ENCODE measurements at places on chromosomes 5 and 9.

DNA sequence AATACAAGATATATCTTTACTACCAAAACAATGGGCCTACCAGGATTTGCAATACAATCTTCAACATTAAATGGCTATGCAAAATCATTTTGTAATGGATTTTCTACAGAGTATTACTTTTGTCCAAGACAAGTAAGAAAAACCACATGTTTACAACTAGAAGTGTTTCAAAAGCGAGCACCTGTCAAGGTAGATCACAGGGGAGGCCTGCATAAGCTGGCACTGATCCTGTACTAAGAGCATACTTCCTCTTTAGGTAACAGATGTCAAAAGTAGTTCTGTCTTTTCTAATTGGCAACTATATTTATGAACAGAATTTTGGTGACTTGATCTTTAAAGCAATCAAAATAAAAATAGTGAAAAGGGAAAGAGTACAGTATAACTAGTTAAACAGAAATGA, 249.0 kb downstream of the MLLT3 start:
- no peak for DNase-seq

DNA sequence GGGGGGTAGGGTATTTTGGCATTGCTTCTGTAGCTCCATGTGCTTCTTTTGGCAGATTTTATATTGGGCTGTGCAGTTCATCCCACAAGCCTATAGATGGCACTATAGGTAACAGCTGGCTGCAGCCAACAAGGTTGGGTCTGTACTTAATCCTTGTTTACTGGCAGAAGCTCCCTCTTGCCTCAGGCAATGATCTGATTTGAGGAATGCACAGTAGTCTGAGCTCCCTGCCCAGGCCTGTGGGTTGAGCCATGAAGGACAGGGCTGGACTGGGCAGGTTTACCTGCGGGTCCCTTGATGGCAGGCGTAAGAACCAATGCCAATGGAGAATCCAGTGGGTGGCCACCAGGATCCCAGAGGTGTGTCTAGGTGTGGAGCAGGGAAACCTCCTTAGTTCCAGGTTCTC, 11.7 kb upstream of the OR1J2 start:
- peak; percentile 58 for DNase-seq

- no peak for DNase-seq
Observed at GRCh38 chr5:110354915-110355644, 371.4 kb downstream of the TMEM232 start.

GRCh38 chr9:134297576-134297975, 28.7 kb upstream of the RXRA start:
- DNase-seq, result no peak

- peak; percentile 63 for DNase-seq
Observed at GRCh38 chr9:126615245-126615790, 1.6 kb downstream of the LMX1B start.

- peak; percentile 54 for DNase-seq
Observed at GRCh38 chr5:68216245-68217046, 890 bp downstream of the PIK3R1 start.

DNA sequence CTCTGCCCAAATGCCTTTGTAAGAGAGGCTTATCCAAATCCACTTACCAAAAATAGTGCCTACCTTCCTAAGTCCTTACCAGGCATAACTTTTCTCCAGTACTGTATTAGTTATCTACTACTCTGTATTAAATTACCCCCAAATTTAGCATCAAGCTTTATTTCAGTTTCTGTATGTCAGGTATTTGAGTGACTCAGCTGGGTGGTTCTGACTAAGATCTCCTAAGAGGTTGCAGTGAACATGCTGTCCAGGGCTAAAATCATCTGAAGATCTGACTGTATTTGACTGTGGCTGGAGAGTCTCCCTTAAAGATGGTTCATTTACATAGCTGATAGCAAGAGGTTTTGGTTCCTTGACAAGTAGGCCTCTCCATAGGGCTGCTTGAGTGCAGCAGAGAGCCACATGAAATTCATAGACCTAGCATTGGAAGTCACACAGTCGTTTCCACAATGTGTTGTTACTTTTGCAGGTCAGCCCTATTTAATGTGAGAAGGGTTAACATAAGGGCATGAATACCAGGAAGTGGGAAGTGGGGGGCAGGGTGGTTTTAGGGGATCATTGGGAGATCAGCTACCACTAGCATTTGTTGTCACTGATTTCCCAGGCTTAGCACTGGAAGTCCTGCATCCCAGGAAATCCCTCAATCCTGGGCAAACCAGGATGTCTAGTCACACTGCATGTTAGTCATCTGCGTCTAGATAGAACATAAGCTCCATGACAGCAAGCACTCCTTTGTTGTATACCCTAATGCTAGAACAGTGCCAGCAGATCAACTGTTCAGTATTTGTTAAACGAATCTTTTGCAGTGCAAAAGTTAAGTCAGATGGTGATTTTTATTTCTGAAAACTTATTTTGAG, 2.0 kb upstream of the ZNF622 start:
- no peak for DNase-seq

GRCh38 chr9:70529377-70529776, 114.9 kb upstream of the KLF9 start:
- no peak for DNase-seq

DNA sequence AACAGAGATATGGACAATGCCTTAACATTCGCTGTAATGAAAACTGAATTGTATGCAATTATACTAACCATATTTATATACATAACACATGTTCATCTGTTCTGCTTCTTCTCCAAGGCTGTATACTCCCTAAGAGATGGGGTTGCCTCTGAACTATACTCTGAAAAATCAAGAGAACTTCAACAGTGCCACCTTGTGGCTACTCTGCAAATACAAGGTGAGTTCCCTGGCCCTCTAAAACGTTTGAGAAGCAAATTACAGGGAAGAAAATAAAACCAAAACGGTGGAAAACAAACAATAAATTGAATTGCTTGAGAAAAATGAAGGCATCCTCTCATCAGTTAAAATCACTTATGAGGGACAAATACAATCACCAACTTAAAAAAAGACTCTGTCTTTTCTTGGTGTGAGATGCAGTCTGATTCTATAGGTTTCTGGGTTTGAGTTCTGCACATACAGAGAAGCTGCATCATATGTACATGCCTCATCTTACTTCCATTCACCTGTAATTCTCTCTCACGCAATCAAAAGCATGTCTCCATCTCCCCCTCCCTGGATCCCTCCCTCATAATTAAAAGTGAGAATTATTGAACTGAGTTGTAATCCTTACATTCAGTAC, 98.6 kb downstream of the FBXW11 start:
- DNase-seq, result peak; percentile 75

DNA sequence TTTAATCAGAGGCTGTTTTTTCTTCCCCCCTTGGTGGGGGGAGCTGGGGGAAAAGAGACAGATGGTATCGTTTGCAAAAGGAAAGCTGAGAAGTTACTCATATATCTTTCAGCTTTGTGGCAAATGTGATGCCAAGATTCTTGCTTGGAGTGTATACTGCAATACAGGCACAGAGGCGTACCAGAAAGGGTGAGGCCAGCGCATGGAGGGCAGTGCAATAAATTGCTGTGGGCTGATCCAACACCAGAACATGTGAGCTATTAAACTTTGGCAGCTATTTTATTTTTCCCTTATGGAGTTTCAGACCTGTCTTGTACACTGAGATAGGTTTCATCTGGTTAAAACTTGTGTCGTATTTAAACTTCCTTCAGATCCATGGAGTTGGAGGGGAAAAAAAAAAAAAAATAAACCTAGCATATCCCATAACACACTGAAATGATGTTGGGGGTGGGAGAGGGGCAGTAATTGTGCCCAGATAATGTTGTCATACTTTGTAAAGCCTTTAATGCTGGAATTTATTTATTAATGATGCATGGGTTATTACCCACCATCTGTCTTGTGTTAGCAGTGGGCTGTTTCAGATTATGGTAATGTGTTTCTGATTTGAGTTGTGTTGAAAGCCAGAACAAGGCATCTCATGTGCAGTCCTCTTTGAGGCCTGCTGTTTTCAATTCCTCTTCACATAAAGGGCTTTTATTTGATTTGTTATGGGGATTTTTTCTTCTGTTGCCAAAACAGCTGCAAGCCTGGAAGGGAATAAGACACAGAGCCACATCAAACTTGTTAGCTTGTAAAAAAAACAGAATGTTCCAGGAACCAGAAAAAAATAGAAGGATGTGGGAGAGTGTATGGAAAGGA, 891.3 kb downstream of the TLE1 start:
- DNase-seq, result no peak

- DNase-seq, result no peak
Observed at GRCh38 chr5:175354964-175355363, 89.0 kb downstream of the DRD1 start.

Measured in mesendoderm (in vitro differentiated cells).